ENCODE measurements at places on chromosomes 3 and 15. TPM values are rescaled to one million over a fixed set of nuclear protein-coding genes. Genes with fewer than 3 reads are reported as not detected.

EFCAB12 gene
- not detected for polyA plus RNA-seq

CHRM5 gene
- polyA plus RNA-seq, result not detected

LRRIQ4 gene
- polyA plus RNA-seq, result not detected

MAP3K13 gene
- polyA plus RNA-seq, result 21.7 TPM

VGLL3 gene
- 4.8 TPM for polyA plus RNA-seq

POLR2M gene
- 81.1 TPM for polyA plus RNA-seq
